ENCODE measurements at places on chromosomes 2 and 18.

DNA sequence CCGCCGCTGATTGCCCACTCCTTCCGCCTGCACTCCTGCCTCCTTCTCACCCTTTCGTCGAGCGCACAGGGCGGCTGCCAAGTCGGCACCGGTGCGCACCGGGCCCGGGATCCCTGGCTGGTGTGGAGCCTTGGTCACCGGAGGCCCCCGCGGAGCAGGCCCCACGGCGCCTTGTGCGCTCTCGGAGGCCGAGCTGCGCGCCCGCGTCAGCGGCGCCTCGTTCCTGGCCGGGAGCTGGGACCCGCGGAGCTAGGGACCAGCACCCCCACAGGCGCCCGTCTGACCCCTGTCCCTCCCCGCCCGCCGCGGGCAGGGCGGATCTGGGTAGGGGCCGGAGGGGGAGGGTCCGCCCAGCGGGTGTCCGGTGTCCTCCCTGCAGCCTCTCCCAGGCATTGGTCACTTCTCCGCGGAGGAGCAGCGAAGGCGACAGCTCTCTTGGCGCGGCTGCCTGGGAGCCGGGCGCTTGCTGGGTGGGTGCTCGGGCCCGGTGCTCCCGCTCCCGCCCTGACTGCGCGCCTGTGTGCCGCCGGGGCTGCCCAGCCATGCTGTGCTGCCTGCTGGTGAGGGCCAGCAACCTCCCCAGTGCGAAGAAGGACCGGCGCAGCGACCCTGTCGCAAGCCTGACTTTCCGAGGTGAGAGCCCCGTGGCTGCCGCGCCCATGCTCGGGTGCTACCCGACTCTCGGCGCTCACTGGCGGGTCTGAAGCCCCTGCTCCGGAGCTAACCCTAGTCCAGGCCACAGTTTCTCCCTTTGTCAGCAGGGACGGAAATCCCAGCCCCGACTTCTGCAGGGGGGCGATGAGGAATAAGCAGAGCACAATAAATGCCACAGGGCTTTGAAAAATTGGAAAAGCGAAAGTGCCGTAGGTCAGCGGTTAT lies 13.2 kb downstream of the DYSF start:
- peak; percentile 53 for DNase-seq

DNA sequence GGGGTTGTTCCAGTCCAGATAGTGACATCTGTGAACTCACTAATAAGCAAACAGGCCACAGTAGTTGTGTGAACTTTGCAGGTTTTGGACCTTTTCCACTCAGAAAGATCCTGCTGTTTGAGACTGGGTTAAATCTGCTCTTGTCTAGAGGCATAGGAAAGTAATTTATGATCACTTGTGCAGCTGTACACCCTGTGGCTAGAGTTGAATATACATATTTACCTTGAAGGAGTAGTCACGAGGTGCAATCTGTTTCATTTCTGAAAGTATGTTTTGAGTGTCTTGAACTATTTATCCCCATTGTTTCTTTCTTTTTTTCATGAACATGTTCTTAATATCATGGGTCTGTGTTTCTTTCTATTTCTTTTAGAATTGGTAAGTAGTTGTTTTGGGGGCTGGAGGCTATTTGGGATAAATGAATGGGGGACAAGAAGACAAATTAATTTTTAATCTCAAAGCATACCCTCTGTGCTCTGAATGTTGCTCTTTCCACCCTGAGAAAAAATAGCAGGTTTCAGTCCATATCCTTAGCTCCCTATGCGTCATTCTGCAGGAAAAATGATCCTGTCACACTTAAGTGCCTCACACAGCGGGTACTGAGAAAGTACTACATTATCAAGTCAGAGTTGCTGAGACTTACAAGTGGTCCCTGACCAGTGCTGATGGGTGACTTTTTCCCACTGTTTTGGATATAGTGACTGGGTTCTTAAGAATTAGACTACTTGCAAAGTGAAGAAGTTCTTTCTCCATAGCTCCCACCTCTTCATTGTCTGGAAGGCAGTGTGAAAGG lies 28.2 kb downstream of the DCC start:
- no peak for DNase-seq

- DNase-seq, result no peak
Measured at GRCh38 chr2:20963867-20964266, 80.0 kb downstream of the APOB start.

DNA sequence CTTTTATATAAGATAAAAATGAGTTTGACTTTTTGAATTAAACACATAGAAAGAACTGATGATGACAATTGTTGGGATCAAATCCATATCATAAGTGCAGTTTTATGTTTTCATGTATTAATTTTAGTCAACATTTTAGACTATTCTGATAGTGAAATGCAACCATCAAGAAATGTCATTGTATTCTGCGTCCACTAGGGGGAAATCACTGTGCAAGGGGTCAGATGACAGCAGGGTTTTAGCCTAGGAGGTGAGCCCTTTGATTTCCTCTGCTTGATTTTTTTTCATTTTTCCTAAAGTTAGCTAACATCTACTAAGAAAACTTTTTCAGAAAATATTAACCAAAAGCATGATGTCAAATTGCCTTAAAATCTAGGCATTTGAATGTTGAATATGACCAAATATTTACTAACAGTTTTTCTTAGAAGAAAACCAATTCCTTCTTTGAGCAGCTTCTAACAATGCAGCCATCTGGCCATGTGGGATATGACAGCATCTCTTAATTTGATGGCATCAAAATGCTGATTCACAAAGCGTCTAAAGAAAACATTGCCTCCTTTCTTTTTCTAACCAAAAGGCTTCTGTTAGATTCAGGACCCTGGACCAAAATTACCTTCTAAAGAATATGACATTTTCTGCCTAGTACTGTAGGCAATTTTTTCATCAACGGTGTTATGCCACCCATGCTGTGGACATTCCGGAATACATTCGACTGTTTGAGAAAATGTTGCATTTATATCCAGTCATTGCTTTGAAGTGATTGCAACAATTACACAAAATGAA lies 141.5 kb downstream of the SPHKAP start:
- DNase-seq, result no peak

- no peak for DNase-seq
Measured at GRCh38 chr2:239832490-239833268, 192.5 kb downstream of the NDUFA10 start.

DNA sequence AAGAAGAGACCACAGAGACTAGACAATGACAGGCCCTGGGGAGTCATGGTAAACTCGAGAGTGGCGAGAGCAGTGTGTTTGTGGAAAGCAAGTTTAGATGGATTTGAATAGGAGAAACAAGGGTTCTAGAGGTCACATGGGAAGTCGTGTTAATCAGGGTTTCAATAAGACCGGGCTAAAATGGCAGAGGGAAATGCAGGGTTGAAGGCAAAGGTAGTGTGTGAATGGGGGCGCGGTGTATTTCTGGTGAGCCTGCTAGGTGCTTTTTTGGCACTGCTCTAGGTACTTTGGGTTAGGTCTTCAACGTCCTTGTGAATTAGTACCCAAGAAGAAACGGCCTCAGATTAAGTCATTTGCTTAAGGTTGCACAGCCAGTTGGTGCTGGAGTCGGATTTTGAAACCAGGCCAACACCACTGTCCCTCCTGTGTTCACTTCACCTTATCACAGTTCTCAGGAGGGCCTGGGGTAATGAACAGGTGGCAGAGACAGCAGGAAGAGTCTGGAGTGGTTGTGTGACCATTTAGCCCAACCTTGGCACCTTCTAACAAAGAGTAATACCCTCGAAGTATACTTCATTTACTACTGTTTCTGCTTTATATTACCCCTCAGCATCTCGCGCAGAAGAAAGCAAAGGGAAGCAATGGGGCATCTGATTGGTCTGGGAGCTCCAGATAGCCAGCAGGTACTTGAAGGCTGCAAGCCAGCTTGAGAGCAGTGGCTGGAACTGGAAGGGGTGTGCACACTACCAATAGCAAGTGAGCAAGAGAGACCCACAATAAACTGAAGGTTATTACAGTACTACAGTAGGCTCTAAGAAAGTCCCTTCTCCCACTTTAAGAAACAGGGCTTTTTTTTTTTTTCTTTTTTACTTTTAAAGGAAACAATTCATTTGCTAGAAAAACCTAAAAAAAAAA lies 33.4 kb upstream of the GAREM2 start:
- no peak for DNase-seq

GRCh38 chr2:115921541-115921940 lies 1479.1 kb downstream of the DPP10 start:
- no peak for DNase-seq

- no peak for DNase-seq
Measured at GRCh38 chr18:21321711-21322110, 79.7 kb downstream of the GREB1L start.

Measured in activated naive CD8-positive, alpha-beta T cell treated with anti-CD3 and anti-CD28 coated beads, Interleukin-2, amount 10 ng/mL, durations not matched to agents 7 days and 5 days (primary cell).